ENCODE measurements at places on chromosomes 5 and 9. TPM values are rescaled to one million over a fixed set of nuclear protein-coding genes. Genes with fewer than 3 reads are reported as not detected.

Gene SLC34A1
- total RNA-seq = 0.12 TPM

Gene IL13
- not detected for total RNA-seq

Gene SLC28A3
- total RNA-seq = 15.4 TPM

Gene TAS2R1
- total RNA-seq = not detected

Gene HEMGN
- total RNA-seq = not detected

Gene PPP1R26
- 9.8 TPM for total RNA-seq

Gene GBGT1
- total RNA-seq = 3.6 TPM

Gene NUTM2F
- not detected for total RNA-seq

Gene CCL19
- total RNA-seq = 3.6 TPM

Gene IL9
- total RNA-seq = not detected

Gene TEX48
- not detected for total RNA-seq

Gene SPATA31A3
- total RNA-seq = not detected

Gene ADAMTS19
- not detected for total RNA-seq

Gene ACTBL2
- not detected for total RNA-seq

Gene LHX3
- not detected for total RNA-seq

Gene ST8SIA4
- 1.1 TPM for total RNA-seq

Gene RAD17
- 15.0 TPM for total RNA-seq

Gene PCDHA7
- total RNA-seq = not detected

Gene AK8
- total RNA-seq = 2.1 TPM

Gene TMEFF1
- not detected for total RNA-seq

Gene STPG3
- total RNA-seq = not detected

Gene OR13C3
- not detected for total RNA-seq

Gene TMEM232
- total RNA-seq = 2.3 TPM

Gene GNA14
- total RNA-seq = 0.53 TPM

All from lower leg skin (tissue), 4 donors.